ENCODE measurements at places on chromosomes 4 and X. TPM values are rescaled to one million over a fixed set of nuclear protein-coding genes. Genes with fewer than 3 reads are reported as not detected.
A peak's percentile ranks its signal among the peaks of the same experiment; 100 is the strongest.

Gene GIMD1
- total RNA-seq, result not detected

Gene ETNPPL
- 0.36 TPM for total RNA-seq

- DNase-seq, result no peak
These were observed 29.3 kb downstream of the DAPP1 start for GRCh38 chr4:99845708-99846469.

DNA sequence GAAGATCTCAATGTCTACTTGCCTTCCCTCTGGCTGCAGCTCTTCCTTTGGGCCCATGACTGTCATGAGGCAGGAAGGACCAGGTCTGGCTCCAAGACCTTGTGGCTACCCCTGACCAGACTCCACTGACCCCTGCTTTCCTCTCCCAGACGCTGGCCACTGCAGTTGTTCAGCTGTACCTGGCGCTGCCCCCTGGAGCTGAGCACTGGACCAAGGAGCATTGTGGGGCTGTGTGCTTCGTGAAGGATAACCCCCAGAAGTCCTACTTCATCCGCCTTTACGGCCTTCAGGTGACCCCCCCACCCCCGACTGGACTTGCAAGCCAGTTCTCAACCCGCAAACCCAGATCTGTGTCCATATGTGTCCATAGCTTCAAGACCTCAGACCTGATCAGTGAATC is 535 bp downstream of the WAS start:
- no peak for DNase-seq

GRCh38 chr4:76313547-76313946 is 7.0 kb downstream of the STBD1 start:
- DNase-seq, result no peak

DNA sequence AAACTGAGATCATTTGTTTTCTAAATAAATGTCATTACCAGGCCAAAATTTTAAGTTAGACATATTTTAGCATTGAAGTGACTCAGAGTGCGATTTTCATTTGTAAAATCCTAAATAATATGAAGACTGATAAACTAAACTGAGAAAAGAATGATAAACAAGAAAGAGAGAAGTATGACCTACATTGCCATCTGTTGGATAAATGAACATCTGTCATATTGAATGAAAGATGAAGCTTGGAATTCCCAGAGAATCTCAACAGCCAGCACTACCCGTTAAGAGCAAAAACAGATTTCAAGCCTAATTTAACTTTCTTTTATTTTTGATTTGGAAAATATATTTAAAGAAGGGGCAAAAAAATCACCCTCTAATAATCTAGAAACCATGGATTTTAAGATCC is 591.0 kb upstream of the ATOH1 start:
- no peak for DNase-seq

DNA sequence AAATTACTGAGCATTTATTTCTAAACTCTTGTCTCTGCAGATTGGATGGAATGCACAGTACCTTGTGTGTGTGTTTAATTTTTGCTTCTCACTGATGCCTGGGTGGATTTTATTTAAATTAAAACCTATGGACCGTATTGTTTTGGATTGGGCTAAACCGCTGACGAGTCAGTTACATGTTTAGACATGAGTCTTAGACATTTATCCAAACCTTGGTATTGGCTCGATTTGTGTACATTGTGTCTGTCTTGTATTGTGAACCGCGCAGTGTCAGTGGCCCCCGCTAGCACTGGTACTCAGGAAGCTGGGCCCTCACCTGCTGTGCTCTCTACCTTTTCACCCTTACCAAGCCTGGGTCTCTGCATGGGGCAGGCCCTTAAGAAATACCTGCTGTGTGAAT is 40.8 kb upstream of the TADA2B start:
- DNase-seq, result no peak

DNA sequence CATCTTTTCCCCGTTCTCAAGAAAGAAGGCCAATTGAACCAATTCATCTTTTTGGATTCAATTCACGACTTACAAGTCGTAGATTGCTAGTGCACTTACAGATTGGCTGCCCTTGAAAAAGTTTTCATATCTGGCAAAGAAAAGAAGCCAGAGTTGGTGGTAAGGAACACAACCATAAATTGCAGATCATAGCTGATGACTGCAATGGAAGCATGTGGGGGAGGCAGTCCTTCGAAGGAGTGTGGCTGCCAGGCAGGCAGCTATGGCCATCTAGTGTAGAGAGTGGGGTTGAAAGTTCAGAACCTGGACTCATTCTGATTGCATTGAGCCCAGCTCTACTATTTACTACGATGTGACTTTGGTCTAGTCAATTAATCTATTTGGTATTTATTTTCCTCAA is 4.5 kb downstream of the GPM6A start:
- no peak for DNase-seq

Gene IL21
- total RNA-seq, result not detected

- no peak for DNase-seq
These were observed 587 bp downstream of the TIMM8A start for GRCh38 chrX:101347859-101348451.

- no peak for DNase-seq
These were observed 1.4 kb downstream of the MAEA start for GRCh38 chr4:1291091-1291490.

- no peak for DNase-seq
These were observed 107.6 kb downstream of the DLG3 start for GRCh38 chrX:70552130-70552704.

- DNase-seq, result no peak
These were observed 105.3 kb downstream of the DTHD1 start for GRCh38 chr4:36386691-36387090.

GRCh38 chrX:96715481-96715880 is 30.8 kb downstream of the DIAPH2 start:
- no peak for DNase-seq

GRCh38 chr4:87236861-87237260 is 16.4 kb upstream of the KLHL8 start:
- DNase-seq, result no peak

GRCh38 chr4:184644553-184645307 is 4.5 kb downstream of the CASP3 start:
- DNase-seq, result no peak

GRCh38 chr4:19748519-19749479 is 502.9 kb upstream of the SLIT2 start:
- peak; percentile 84 for DNase-seq

DNA sequence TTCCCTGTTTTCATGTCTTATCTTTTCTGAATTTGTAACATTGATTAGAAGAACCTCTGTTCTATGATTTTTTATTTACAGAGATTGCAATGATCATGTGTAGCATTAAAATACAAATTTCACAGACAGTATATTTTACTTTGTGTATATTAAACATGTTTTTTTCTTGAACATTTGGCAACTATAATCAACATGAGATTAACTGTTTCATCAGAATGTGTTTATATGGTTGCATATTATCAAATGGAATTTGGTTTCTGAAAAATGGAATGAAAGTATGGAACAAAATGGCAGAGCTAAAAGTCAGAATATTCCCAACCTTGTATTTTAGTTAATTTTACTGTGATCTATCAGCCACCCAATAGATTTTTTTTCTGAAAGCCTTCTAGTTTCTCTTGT is 19.9 kb downstream of the ARSJ start:
- DNase-seq, result no peak

- no peak for DNase-seq
These were observed 562.2 kb downstream of the ZIC3 start for GRCh38 chrX:138128027-138128671.

- no peak for DNase-seq
These were observed 36.8 kb downstream of the GPRIN3 start for GRCh38 chr4:89270792-89271191.

Gene CLTRN
- not detected for total RNA-seq

GRCh38 chr4:64584125-64584524 is 174.9 kb upstream of the TECRL start:
- no peak for DNase-seq

DNA sequence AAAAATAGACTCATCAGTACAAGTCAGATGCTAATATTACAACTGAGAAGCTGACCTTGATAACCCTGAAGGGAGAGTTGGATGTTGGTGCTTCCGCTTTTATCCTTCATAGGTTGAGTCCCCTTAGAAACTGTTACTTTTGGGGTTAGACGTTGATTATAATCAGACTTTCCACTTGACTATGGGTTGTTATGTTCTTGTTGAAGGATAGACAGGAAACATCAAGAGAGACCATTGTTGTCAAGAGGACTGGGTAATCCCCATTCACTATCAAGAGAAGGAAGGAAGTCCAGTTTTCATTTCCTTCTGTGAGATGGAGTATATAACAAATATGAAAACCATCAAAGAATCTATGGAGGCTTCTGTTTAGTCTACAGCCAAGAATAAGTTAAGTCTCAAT is 229.9 kb upstream of the AFF2 start:
- no peak for DNase-seq

DNA sequence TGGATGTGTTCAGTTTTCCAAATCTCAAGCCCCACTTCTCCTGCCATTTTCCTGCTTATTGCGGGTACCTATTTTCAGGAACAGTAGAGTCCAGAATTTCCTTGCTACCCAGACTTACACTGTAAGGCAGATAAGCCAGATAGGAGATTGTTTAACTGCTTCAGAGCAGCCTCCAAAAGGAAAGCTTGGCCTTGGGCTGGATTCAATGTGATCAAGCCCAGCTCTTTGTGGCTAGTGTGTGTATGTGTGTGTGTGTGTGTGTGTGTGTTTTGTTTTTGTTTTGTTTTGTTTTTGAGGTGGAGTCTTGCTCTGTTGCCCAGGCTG is 34.0 kb downstream of the RNF175 start:
- DNase-seq, result no peak

Gene SLITRK4
- total RNA-seq, result 1.2 TPM

DNA sequence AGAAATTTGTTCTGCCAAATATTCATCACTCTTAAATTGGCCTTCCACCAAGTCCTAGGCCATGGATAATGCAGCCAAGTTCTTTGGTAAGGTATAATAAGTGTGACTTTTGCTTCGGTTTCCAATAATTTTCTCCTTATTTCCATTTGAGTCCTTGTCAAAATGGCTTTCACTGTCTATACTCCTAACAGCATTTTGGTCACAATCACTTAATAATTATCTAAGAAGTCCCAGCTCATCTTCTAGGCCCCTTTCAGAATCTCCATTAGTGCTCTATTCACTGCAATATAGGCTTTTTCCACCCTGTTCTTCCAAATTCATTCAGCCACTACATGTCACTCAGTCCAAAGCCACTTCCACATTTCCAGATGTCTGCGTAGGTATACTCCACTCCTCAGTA is 51.0 kb upstream of the SPIN4 start:
- DNase-seq, result no peak

DNA sequence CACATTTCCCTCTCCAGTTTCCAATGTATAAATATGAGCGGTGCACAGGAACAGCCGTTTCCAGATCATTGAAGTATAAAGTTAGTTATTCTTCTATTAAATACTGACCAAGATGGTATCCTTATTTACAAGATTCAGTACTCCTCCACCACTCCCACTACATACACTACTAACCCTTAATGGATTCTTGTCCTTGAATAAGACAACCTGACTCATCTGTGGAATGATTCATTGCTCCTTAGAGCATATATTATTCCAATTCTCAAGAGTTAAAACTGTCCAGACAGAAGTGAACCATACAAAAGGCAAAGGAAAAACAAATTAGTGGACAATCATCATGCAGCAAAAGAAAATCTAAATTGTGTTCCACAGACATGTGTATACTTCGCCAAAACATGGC is 373.3 kb downstream of the IDS start:
- no peak for DNase-seq

GRCh38 chr4:86957215-86957614 is 22.4 kb downstream of the AFF1 start:
- no peak for DNase-seq

DNA sequence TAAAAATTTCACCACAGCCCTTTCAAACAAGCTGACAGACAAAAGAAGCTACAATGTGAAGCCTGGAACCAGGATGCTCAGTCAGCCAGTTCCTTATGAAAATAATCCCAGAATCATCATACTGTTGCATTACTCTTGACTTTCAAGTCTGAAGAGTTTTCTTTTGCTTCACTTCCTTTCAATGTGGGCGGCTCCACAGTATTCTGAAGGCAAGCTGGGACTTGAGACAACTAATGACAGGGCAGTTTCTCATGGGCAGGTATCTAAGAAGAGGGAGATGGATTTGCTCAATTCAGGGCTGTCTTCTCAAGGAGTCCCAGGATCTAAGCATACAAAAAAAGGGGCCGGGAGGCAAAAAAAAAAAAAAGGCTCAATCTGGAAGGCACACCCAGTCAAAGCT is 173.4 kb downstream of the PAPSS1 start:
- no peak for DNase-seq

GRCh38 chr4:86569103-86569870 is 24.8 kb upstream of the PTPN13 start:
- DNase-seq, result no peak

- DNase-seq, result peak; percentile 71
These were observed 21.4 kb downstream of the HELT start for GRCh38 chr4:185039508-185040273.

DNA sequence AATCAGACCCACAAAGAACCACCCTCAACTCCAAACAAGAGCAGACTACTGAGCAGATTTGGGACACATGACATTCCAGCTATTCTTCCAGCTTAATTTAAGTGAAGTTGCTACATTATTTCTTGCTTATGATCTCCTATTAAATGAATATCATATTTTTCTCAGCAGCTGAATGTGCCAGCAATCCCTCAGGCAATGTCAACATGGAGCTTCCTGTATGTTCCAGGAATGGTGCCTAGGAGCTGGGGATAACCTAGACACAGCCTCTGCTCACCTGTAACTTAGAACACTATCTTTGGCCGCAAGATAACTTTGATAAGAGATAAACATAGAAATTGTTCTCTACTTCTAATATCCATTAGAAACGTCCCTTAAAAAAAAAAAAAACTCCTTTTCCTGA is 274.4 kb upstream of the RASGEF1B start:
- no peak for DNase-seq

- no peak for DNase-seq
These were observed 58.4 kb downstream of the PDGFC start for GRCh38 chr4:156913234-156913633.

DNA sequence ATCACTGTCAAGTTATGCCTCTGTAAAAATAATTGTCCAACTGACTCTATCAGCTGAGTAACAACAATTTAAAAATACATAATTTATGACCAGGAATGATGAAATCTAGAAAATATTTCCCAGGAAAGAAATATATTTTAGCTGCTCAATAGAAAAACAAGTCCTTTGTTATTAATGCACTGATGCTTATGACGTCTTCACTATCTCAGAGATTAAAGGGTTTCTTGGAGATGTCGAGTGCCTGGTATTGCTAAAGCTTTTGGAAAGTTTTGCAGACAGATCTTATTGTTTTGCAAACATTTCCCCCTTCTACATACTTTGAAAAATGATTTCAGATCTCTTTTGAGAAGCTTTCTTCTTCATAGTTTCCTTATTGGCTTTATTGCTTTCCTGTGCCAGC is 154.6 kb upstream of the RPS6KA3 start:
- DNase-seq, result no peak

Data from sigmoid colon (tissue), 7 donors.